ENCODE measurements at places on chromosomes 12 and 14. TPM values are rescaled to one million over a fixed set of nuclear protein-coding genes. Genes with fewer than 3 reads are reported as not detected.

CCDC77 gene
- 4.8 TPM for polyA plus RNA-seq

GOLT1B gene
- 12.1 TPM for polyA plus RNA-seq

IL22 gene
- polyA plus RNA-seq, result not detected

LETMD1 gene
- 36.8 TPM for polyA plus RNA-seq

GALNT9 gene
- not detected for polyA plus RNA-seq

OTUB2 gene
- polyA plus RNA-seq, result 3.9 TPM
